ENCODE measurements at places on chromosomes 4 and X.
A peak's percentile ranks its signal among the peaks of the same experiment; 100 is the strongest.

DNA sequence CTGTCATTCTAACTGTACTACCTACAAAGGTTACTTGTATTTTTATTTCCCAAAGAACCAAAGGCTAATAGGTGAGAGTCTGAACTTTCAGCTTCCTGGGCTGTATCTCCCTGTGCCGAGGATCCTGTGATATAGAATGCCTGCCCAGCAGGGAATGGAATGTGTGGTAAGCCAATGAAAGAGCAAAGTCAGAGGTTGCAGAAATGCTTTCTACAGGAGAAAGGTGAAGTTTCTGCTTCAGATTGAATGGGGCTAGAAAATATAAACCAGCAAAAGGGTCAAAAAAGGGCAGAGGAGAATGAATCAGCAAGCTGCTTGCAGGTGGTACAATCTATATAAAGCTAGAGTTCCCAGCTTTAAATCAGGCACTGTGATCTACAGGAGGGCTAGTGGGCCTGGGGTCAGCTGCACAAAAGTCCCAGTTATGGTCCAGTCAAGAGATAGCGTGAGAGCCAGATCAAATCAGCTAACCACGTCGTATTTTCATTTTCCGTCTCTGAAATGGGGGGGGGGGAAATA is 146.1 kb downstream of the DCTD start:
- no peak for DNase-seq

- peak; percentile 44 for DNase-seq
Measured at GRCh38 chrX:1531096-1531890, 5.7 kb downstream of the P2RY8 start.

DNA sequence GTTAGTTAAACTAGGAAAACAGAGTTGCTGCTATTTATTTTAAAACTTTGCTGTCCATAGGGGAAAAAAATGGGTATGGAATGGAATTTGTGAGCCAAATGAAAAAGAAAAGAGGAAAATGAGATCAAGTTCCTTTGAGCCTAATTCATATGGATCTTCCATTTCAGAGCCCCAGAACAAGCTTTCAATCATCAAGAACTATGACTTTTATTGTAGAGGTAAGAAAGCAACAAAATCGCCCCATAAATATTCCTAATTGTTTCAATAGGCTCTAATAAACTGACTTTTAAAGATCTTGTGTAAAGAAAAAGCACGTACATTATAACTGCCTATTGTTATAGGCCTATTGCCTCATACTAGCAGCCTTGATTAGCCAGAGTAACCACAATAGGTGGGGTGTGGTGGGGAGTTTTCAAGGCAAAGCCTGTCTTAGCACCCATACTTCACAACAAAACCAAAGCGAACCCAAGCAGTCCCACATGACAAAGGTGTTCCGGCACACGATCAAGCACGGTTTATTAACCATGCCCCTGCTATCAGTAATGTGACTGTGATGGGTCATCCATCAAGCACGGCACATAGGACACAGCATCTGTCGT is 44.4 kb downstream of the RBM47 start:
- no peak for DNase-seq

- DNase-seq, result no peak
Measured at GRCh38 chr4:1501754-1502500, 95.7 kb upstream of the NKX1-1 start.

GRCh38 chr4:124640022-124640730 is 72.4 kb downstream of the ANKRD50 start:
- no peak for DNase-seq

GRCh38 chrX:134423606-134424005 is 36.4 kb upstream of the HPRT1 start:
- no peak for DNase-seq

DNA sequence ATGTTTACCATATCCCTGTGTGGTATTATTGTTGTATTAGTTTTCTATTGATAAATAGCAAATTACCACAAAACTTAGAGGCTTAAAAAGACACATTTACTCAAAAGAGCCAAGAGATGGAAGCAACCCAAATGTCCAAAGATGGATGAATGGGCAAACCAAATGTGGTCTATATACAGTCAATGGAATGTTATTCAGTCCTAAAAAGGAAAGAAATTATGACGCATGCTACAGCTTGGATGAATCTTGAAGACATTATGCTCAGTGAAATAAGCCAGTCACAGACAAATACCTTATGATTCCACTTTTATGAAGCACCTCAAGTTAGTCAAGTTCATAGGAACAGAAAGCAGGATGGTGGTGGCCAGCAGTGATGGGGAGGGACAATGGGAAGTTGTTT is 144.7 kb downstream of the QDPR start:
- no peak for DNase-seq

DNA sequence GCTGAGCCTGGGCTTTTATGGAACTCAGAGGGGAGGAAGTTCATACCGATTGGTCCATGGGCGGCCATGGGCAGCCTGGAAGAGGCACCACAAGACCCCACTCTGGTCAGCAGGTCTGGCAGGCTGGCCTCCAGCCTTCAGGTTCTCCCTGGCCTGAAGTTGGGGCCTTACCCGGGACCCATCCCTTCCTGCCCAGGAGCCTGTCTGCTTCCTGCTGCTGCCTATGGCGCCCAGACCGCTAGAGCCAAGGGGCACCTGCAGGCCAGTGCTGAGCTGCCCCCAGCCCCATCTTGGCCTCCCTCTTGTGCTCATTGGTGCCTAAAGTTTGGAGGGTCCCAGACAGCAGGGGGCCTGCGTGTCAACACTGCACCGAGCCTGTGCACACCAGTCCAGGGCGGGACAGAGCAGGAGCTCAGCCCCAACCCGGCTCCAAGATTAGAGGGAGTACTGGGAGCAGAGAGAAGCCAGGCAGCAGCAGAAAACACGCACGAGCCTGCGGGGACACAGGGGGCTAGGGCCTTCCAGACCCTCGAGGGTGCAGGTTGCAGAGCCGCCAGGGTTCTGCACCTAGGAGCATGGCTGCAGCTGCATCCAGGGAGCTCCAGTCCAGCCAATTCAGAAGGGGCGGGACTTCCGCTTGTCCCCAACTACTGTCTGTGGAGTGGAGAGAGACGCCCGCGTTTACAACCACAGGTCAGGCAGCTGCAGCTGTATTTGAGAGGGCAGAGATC is 30.7 kb upstream of the ZNF280C start:
- DNase-seq, result no peak

GRCh38 chrX:108090491-108091263 is 665 bp downstream of the PSMD10 start:
- no peak for DNase-seq

- DNase-seq, result no peak
Measured at GRCh38 chrX:88613338-88613737, 133.7 kb upstream of the CPXCR1 start.

- no peak for DNase-seq
Measured at GRCh38 chr4:142016031-142016430, 379.6 kb downstream of the IL15 start.

GRCh38 chr4:3483471-3483921 is 20.4 kb downstream of the DOK7 start:
- DNase-seq, result no peak

DNA sequence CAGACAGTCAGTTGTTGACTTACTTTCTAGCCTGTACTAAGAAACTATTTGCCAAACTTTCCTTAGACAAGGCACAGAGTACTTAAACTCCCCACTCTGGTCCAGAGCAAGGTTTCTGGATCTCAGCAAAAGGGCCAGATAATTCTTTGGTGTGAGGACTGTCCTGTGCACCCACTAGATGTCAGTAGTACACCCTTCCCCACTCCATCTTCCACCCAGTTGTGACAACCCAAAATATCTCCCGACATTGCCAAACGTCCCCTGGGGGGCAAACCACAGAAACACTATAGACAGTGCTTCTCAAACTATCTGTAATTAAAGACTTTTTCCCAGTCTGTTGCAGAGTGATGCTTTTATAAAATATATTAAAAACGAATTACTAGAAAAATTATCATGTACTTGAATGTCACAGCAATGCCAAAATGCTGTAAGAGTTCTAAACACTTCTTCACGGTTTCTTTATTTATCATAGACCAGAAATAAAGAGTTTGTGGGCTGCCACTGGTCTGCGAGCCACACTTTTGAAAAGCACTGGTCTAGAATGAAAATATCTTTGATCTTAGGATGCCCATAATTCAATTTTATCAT is 203.5 kb downstream of the PRDM5 start:
- no peak for DNase-seq

DNA sequence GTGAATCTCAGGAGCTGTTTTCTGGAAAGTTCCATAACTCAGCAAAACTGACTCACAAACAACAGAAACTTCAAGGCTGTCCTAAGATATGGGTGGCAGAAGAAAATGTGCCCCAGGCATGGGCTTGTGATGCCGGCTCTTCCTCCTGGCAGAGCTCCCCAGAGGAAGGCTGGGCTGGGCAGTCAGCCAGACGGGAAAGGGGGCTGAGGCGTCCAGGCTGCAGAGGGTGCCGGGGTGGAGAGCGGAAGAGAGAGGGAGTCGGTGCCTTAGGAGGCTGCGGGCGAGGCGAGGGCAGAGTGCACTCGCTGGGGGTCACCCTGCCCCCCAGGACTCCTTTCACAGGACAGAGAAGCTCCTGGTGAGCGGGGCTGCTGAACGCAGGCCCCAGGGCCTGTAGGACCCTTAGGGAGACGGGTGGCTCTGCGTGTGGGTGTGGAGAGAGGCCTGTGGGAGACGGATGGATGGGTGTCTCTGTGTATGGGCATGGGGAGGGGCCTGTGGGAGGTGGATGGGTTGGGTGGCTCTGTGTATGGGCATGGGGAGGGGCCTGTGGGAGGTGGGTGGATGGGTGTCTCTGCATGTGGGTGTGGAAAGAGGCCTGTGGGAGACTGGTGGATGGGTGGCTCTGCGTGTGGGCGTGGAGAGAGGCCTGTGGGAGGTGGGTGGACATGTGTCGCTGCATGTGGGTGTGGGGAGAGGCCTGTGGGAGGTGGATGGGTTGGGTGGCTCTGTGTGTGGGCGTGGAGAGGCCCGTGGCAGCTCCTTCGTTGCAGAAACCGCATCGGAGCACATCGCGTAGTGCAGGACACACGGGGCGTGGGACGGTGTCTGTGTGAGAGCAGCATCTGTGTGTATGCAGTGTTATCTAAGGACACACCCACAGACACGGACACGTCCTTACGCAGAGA is 15.9 kb downstream of the PCGF3 start:
- DNase-seq, result no peak

GRCh38 chr4:145956288-145956890 is 17.8 kb upstream of the ZNF827 start:
- no peak for DNase-seq

- DNase-seq, result no peak
Measured at GRCh38 chrX:108439961-108440696, 491 bp downstream of the COL4A5 start.

All from activated CD4-positive, CD25-positive, alpha-beta regulatory T cell treated with anti-CD3 and anti-CD28 coated beads, Interleukin-2, amount 50 U/mL, for 72 hours (primary cell).